ENCODE measurements at places on chromosomes 7 and 10.

DNA sequence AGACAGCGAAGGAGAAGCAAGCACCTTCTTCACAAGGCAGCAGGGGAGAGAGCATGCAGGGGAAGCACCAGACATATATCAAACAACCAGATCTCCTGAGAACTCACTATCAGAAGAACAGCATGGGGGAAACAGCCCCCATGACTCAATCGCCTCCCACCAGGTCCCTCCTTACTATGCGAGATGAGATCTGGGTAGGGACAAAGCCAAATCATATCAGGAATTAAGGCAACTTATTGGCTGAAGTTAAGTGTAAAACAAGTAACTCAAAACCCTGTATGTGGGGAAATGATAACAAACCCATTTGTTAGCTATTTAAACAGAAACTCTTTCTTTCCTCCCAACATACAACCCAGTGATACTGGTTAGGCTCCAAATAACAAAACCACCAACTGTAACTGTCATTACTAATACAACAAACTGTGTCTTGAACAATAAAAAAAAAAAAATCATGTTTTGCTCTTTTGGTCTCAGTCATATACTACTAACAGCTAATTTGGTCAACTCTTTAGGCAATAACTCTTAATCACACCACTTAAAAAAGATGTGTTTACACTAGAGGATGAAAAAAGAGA is 57.8 kb downstream of the MINDY3 start:
- ATAC-seq = peak; percentile 76

DNA sequence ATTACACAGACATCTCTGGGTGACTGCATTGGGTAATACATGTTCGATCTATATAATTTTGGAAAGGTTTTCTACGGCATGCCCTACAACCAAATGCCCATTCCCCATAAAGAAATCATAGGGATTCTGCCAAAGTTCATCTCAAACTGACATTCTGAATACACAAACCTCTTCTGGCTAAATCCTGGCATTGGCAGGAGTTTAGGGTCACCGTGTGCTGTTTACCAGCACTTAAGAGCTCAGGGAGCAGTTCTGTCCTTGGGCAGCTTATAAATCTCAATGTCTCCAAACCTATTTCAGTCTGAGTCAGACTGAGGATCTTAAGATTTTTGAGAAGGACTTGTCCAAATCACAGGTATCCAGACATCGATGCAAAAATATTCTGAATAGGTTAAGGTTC is 809.6 kb upstream of the LRRN3 start:
- no peak for ATAC-seq

- ATAC-seq = peak; percentile 60
These were observed 20.2 kb upstream of the SMC3 start for GRCh38 chr10:110547139-110547761.

- ATAC-seq = no peak
These were observed 139.6 kb upstream of the EEPD1 start for GRCh38 chr7:36013246-36014014.

GRCh38 chr10:44044549-44044948 is 340.3 kb downstream of the CXCL12 start:
- no peak for ATAC-seq

GRCh38 chr7:8208816-8209215 is 53.2 kb downstream of the ICA1 start:
- ATAC-seq = no peak

GRCh38 chr10:125859128-125859817 is 21.8 kb downstream of the DHX32 start:
- no peak for ATAC-seq

DNA sequence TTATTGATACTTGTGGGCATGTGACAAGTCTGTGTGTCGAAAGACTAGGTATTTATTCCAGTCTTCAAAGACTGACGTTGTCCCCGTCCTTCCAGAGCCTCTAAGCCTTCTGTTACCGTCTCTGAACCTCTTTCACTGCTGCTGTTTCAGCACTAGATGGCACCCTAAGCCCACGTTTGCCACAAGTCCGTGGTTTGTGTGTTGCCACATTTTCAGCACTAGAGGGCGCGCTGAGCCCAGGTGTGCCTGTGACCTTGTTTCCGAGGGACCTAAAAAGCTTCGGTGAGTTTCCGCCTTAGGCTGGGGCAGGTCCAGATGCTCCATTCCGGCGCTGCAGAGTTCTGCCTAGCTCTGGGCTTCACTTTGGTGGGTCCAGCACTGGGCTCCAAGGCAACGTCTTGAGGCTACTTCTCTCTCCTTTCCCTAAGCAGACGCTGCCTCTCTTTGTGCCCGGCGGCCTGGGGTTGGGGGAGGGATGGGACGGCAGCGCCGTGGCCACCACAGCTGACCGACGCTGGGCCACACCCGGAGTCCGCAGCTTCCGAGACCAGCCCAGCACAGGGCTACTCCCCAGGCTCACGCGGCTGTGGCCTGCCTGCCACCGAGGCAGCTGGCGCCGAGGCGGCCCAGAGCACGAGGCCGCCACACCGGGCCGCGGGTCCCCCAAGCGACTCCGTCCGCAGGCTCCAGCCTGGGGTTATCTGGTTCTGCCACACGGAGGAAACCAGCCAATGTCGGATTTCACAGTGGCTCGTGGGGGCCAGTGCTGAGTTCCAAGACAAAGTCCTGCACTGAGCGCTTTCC is 520.2 kb downstream of the REEP3 start:
- peak; percentile 92 for ATAC-seq

- ATAC-seq = peak; percentile 59
These were observed 13.4 kb downstream of the BRI3 start for GRCh38 chr7:98294798-98295382.

- ATAC-seq = no peak
These were observed 80.8 kb downstream of the CD36 start for GRCh38 chr7:80719261-80719660.

DNA sequence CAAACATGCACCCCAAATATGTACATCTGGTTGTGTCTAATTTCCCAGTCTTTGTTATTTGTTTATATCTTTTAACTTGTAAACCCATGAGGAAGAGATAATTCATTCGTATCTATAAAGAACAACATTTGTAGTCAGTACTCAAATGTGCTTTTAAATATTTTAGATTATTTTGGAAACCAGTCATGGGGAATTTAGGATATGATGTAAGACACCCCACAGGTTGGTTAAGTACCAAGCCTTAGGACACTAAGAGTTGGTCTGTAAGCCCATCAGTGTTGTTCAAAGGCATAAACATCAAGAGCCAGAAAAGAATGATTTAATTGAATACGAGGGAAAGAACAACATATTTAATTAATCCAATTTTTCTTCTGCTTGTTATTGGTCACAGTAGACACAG is 421.1 kb upstream of the SEMA3C start:
- ATAC-seq = no peak

DNA sequence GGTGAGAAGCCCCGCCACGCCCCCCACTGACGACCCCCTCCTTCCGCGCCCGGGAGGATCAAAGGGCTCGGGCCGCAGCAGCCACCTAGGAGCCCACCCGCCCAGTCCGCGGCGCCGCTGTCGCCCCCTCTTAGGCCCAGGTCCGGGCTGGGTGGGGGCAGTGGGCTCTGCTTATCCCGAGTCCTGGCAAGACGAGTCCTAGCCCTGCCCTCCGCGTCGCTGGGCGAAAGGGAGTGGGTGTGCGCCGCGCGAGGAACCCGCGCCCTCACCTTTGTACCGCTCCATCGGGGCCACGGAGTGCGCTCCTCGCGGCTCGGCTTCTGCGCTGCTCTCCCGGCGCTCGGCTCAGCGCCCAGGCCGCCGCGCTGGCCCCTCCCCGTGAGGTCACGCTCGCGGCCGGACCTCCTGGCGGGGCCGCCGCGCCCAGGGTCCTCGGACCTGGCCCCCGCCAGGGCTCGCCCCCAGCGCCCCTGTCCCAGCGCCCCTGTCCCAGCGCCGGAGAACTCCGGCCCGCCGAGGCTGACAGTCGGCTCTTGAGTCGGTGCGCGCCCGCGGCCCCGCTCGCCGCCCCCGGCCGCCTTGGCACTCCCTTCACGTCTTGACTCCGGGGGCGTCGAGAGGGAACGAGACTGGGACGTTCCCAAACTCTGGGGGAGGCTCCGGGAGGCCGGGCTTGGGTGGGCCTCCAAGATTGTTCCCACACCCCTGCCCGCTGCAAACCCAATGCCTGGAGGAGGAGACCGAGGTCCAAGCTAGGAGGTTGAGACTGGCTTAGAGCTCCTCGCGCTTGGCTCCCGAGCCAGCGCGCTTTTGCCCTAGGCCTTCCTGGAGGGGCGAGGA is at the start of gene AFAP1L2:
TSS of gene AFAP1L2 (minus strand) at position 332 of the 840 bp plus-strand sequence. CDS start at position 285, 47 bp downstream.
- ATAC-seq = no peak

DNA sequence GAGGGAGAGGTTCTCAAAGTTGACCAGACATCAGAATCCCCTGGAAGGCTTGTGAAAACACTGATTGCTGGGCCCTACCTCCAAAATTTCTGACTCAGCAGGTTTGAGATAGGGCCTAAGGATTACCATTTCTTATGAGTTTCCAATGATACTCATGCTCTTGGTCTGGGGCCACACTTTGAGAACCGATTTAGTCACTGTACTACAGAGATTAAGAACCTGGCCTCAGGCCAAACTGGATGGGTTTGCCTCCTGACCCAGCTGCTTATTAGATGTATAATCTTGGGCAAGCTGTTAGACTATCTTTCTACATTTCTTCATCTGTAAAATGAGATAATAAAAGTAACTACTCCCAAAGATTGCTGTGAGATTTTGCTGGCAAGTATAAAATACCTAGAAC is 77.1 kb upstream of the SCIN start:
- ATAC-seq = no peak

- no peak for ATAC-seq
These were observed 818.6 kb downstream of the GRID1 start for GRCh38 chr10:85548034-85548433.

- ATAC-seq = no peak
These were observed 33.8 kb downstream of the MKI67 start for GRCh38 chr10:128092454-128092853.

DNA sequence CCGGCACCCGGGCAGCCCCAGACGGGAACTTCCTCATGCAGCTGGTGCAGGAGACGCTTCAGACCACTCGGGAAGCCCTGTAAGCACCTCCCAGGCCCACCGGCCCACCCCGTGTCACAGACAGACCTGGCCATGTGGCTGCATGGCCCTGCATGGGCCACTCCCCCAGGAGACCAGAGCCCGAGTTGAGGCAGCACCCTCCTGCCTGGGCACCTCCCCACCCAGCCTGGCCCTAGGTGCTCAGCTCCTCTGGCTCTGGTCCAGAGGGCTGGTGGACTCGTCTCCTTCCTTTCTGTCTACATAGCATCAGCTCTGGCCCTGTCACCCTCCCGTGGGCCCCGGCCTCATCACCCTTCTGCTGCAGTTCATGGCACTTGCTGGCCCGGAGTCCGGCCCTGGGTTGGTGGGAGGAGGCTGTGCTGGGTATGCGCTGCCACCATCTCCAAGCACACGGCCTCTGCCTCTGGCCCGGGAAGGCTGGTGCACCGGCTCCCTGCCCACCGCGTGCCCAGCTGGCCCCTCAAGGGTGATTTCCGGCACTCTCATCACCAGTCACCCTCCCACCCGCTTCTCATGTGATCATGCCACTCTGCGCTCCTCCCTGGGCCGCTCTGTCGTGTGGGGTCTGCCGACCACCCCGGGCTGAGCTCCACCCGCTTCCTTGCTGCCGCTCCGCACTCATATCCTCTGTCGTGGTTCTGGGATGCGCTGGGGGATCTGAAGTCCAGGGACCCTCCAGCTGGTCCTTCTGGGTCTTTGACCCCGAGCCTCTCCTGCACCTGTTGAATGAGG is 53.1 kb upstream of the DPYSL4 start:
- ATAC-seq = no peak

DNA sequence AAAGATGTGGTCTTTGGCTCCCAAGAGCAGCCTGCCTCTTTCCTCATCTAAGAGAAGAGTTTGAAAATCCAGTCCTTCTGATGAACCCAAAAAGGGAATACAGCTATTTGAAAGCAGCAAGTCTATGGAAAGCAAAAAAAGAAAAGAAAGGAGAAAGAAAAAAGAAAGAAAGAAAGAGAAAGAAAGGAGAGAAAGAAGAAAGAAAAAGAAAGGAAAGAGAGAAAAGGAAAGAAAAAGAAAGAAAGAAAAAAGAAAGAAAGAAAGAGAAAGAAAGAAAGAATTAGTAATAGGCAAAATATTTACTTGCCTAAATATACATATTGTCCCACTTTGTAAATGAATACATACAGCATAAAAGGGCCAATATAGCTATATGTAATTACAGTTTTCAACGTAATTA is 89.0 kb downstream of the SEMA3D start:
- no peak for ATAC-seq

DNA sequence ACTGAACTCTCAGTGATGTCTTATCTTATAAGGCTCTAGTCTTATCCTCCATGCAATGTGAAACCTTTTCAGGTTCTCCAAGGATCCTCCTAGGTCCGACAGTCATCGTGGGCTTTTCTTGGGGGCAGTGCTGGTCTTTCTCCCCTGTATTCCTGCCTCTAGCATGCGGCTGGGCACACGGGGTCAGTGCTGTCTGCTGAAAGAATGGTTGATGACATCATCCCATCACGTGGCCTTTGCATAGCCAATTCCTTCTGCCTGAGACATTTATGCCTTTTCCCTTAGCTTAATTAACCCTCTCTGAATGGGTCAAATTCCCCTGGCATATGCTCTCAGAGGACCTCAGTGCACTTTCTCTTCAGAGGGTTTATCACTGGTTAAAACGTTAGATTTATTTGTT is 27.0 kb upstream of the KCNK18 start:
- no peak for ATAC-seq

GRCh38 chr10:14603534-14604102 is 171.1 kb downstream of the FAM107B start:
- ATAC-seq = peak; percentile 5

GRCh38 chr10:117092386-117092785 is 45.7 kb downstream of the VAX1 start:
- ATAC-seq = no peak

- ATAC-seq = no peak
These were observed 603.8 kb upstream of the LRRTM3 start for GRCh38 chr10:66321723-66322665.

- ATAC-seq = no peak
These were observed 14.0 kb upstream of the SLC18A2 start for GRCh38 chr10:117226813-117227451.

GRCh38 chr7:5667391-5667790 is 114.1 kb downstream of the RNF216 start:
- no peak for ATAC-seq

- ATAC-seq = no peak
These were observed 64.5 kb downstream of the CARD11 start for GRCh38 chr7:2979201-2979631.

DNA sequence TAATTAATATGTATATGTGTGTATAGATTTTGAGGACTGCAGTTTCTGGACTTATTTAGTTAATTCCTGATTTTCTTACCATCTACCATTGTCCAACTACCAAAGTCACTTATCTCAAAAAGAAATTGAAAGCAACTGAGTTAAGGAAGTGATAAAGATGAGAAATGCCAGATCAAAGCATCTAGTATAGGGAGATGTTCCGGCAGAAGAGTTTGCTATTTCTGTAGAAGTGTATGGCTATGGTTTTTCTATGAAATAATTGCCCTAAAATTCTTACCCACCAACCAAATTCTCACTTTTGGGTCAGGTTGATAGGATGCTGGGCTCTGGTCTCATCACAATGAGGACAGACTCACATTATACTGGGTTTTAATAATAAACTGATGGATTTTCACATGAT is 64.0 kb upstream of the RAB11FIP2 start:
- ATAC-seq = peak; percentile 24

DNA sequence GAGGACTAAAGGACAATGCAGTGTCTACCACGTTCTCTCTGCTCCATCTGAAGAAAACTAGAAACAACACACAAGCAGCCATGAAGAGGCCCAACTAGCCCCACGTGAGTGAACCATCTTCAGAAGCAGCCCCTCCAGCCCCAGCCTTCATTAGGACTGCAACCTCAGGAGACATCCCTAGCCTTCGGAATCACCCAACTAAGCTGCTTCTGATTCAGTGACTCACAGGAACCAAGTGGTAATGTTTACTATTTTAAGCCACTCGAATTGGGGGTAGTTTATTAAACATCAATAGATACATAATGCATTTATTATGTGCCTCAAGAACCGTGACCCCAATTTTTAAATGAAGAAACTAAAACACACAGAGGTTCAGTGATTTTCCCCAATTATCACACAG is 22.6 kb downstream of the ARHGAP12 start:
- no peak for ATAC-seq
